ENCODE measurements at places on chromosomes 1 and 21.

GRCh38 chr1:23551849-23552248, 7.5 kb downstream of the ID3 start:
- no peak for DNase-seq

- peak; percentile 90 for DNase-seq
Measured at GRCh38 chr1:27099587-27100334, 55.2 kb downstream of the SLC9A1 start.

DNA sequence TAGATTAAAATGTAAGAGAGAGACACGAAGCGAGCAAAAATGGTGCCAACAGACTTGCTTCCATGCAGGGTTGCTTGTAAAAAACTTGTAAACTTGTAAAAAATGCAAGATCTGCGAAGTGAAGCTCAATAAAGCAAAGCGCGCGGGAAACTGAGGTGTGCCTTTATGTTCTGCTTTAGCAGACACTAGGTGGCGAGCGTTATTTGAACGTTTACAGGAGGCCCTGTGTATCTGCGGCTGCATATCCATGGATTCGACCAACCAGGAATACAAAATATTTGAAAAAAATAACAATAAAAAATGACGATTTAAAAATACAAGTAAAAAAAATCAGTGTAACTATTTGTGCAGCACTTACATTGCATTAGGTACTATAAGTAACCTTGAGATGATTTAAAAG, 1.5 kb downstream of the UBE2G2 start:
- DNase-seq = peak; percentile 54

- no peak for DNase-seq
Measured at GRCh38 chr1:32886828-32887414, 630 bp downstream of the HPCA start.

DNA sequence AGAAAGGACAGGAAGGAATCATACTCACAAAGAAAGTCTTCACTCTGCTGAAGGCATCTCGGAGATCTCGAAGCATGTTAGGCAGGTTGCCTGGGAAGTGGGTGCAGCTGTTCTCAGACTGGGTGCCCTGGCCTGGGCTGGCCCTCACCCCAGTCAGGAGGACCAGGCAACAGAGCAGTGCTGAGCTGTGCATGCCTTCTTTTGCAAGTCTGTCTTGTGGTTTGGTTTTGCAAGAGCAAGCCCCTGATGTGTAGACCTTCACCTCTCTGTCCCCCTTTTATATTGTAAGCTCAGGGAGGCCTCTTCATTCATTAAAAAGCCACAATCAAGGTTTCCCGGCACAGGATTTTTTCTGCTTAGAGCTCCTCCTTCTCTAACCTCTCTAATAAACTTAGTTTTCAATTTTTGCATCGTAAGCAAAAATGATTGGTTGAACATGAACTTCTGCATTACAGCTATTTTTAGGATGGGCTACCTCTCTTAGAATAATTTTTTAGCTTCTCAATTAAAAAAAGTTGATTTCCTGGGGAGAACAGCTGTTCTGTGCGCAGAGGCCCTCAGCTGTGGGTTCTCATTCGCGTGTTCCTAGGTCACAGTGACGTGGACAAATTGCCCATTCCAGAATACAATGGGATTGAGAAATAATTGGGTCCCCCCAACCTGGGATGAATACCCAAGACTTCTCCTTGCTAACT, at the start of gene IL10:
Gene IL10, minus strand, starts transcription at position 252 of the 695 bp plus-strand sequence. Its CDS starts 59 bp downstream, at position 193.
- no peak for DNase-seq

DNA sequence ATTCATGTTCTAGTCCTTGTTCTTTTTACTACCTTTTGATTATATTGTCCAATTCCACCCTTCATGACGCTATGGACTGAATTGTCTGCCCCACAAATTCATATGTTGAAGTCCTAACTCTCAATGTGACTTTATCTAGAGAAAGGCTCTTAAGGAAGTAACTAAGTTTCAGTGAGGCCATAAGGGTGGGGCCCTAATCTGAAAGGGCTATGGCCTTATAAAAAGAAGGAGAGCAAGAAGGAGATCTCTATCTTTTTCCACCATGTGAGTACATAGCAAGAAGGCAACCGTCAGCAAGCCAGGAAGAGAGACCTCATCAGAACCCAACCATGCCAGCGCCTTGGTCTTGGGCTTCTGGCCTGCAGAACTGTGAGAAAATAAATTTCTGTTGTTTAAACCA, 95.9 kb downstream of the HIVEP3 start:
- no peak for DNase-seq

GRCh38 chr21:18725653-18726052, 322.1 kb upstream of the TMPRSS15 start:
- DNase-seq = no peak

DNA sequence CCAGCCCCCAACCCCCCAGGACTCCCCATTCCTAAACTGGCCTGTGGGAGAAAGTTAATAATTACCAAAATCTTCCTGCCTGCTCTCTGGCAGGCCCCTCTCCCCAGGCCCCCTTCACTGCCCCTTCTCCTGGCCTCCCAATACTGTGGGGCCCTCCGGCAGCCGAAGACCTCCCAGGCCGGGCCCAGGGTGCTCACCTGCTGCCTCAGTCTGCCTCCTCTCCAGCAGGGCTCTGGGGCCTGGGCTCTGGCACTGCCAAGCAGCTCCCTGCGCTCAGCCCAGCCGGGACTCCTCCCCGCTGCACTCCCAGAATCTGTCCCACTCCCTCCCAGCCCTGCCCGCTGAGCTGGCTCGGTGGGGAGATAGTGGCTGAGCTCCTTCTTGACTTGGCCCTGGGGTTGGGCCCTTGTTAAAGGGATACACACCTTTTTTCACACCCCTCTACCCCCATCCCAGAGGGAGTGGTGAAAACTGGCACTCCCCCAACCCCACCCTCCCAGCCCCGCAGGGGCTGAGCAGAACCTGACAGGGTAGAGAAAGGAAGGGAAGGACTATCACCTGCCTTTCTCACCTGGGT, at the start of gene S100A16:
Gene S100A16, minus strand, starts transcription at position 383 of the 577 bp plus-strand sequence. CDS start 4,986 bp downstream, outside the sequence.
- peak; percentile 79 for DNase-seq

DNA sequence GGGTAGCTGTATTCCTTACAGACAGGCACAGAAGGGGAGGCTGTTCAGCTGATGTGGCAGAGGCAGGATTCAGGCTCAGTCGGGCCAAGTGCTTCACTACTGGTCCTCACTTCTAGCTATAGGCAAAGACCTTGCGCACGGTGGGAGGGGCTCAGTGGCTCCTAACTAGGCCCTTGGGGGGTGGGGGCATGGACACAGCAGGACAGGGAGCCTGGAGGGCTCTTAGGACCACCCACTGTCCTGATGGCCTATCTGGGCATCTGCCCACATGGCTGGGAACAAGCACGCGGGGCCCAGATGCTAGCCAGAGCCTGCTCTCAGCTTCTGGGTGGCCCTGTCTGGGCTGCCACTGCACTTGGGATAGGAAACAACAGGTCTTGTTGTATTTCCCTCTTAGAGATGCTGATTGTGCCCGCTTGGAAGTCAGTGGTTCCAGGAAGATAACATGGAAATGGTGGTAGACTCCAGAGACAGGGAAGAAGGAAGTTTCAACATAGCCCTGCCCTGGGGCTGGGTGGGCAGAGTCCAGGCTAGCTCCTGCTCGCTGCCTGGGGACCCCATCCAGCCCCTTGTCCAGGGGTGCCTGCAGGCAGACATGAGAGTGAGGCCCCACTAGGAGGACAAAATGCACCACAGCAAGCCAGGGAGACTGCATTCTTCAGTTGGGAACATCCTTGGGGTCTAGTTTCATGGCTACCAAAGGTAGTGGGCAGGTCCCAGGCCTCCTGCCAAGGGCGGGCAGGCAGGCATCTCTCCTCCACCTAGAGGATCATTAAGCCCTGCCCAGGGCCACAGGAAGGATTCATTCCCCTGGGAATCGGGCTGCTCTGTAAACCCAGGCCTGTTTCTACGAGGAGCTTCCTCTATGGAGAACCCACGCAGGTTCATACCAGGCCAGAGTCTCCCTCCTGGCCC, 102.5 kb downstream of the BCAR3 start:
- no peak for DNase-seq

DNA sequence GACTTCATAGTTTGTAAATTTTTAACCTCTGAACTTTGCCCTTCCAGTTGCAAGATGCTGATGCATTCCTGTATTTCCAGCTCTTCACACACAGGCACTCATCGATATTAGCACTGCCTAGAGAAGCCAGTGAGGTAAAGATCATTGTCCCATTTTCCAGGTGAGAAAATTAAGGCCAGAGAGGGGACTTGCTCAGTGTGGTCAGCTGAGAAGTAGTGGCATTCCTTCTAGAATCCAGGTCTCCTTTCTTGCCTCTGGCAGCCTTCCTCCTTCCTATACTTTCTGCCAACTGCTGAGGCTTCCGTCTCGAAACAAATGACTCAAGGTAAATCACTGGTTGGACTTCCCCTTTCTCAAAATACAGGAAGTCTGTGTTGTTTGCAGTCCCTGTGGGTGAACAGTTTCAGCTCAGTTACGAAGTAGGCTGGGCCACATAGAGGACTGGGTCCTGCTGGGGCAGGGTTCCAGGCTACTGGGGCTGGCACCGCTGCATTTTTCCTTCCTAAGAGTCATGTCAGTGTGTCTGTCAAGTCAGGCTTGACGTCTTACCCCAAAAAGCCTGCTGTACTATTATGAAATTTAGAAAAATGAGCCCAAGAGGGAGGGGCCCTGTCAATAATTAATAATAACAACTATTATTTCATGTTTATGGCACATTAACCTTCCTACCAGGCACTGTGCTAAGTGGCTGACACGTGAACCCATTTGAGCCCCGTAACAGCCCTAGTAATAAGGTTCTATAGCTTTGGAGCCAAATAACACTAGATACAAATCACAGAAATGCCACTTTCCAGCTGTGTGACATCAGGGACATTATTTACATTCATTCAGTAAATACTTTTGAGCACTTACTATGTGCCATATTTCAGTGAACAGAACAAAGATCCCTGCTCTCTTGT, 16.6 kb upstream of the RNF19B start:
- DNase-seq = peak; percentile 68

DNA sequence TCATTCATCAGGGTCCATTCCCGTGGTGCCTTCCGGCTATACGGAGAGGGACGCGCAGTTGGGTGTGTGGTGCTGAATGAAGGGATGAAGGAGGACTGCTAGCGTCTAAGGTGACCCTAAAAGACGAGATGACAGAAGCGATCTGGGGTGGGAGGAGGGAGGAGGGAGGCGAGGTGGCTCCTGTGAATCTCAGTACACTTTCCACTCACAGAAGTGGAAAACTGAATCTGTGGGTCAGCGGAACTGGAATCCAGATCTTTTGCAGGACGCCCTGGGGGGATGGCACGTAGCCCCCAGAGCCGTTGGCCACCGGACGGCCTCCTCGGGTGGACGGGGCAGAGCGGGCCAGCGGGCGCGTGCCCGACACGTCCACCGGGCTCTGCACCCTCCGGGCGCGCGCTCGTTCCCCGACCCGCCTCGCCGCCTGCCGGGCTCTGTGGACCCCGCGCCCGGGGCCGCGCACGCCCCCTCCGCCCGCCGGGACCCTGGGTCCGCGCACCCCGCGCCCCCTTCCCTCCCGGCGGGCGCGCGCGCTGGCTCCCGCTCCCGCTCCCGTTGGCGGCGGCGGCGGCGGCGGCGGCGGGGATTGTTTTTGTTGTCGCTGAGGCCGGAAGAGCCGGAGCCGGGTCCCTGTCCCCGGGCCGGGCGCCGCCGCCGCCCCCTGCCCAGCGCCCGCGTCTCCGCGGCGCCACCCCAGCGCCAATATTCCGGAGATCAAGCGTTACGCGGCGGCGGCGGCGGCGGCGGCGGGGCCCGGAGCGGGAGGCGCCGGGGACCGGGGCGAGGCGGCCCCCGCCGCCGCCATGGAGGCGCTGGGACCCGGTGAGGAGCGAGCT, at the start of gene AGO4:
Gene AGO4, plus strand, starts transcription at position 403 of the 836 bp plus-strand sequence. Its CDS starts 401 bp downstream, at position 804.
- DNase-seq = peak; percentile 62

Measured in fibroblast of skin of scalp (primary cell).